SK-N-SH (cell line): ENCODE measurements at places on chromosomes 6 and 20. TPM values are rescaled to one million over a fixed set of nuclear protein-coding genes. Genes with fewer than 3 reads are reported as not detected.
A peak's percentile ranks its signal among the peaks of the same experiment; 100 is the strongest.

Gene KCNK16
- polyA plus RNA-seq = not detected in 2 replicates

Gene OCSTAMP
- polyA plus RNA-seq = not detected in 2 replicates

Gene C6orf47
- polyA plus RNA-seq = 10.3 and 11.5 TPM in 2 replicates

Gene ADGRB3
- polyA plus RNA-seq = 0.12 and 0.18 TPM in 2 replicates

Gene ZBTB46
- 0.11 and 0.15 TPM in 2 replicates for polyA plus RNA-seq

Gene CST4
- not detected in 2 replicates for polyA plus RNA-seq

Gene PRL
- polyA plus RNA-seq = not detected in 2 replicates

Gene PTPRK
- 8.0 and 9.5 TPM in 2 replicates for polyA plus RNA-seq

DNA sequence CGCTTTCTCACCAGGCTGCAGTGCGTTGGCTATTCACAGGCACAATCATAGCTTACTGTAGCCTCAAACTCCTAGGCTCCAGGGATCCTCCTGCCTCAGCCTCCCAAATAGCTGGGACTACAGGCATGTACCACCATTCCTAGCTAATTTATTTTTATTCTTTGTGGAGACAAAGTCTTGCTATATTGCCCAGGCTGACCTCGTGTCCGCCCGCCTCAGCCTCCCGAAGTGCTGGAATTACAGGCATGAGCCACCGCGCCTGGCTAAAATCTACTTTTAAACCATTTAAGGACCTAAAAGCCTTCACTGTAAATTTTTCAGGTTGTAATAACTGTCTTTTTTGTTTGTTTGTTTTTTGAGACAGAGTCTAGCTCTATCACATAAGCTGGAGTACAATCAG is 15.2 kb downstream of the SAMHD1 start:
- H3K27me3 ChIP-seq = no peaks in the 10 kb centered on the region
- no peaks in the 10 kb centered on the region; the same call in 1 of the 2 replicates for H3K4me1 ChIP-seq
- H3K36me3 ChIP-seq = no peaks in the 10 kb centered on the region
- no peak overlapping the region for H3K27ac ChIP-seq
- H3K4me3 ChIP-seq = no peak overlapping the region

DNA sequence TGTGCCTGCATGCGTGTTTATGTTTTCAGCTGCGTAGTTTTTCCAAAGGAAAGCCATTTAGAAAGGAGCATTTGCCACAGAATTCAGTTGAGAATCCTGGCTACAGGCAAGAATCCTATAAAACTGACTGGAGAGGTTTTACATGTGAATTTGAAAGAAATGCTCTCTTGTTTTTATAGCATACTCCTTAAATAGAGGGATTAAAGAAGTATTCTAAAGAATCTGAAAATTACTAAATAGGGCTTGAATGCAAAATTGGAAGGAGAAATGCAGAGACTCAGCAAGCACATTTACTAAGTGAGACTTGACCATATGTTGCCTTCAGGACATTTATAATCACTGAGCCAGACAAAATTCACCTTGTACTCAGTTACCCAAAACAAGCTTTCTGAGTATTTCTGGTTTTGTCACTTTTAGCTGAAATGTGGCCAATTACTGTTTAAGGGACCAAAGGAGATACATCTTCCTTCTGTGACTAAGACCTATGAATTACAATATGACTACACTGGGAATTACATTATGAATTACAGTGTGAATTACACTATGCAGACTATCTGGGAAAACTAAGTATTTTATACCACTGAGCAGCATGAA is 107.4 kb upstream of the ASCC3 start:
- DNase-seq = no peak
- H3K4me3 ChIP-seq = no peak overlapping the region
- H3K27me3 ChIP-seq = no peaks in the 10 kb centered on the region
- H3K36me3 ChIP-seq = no peaks in the 10 kb centered on the region
- no peak overlapping the region for H3K27ac ChIP-seq

DNA sequence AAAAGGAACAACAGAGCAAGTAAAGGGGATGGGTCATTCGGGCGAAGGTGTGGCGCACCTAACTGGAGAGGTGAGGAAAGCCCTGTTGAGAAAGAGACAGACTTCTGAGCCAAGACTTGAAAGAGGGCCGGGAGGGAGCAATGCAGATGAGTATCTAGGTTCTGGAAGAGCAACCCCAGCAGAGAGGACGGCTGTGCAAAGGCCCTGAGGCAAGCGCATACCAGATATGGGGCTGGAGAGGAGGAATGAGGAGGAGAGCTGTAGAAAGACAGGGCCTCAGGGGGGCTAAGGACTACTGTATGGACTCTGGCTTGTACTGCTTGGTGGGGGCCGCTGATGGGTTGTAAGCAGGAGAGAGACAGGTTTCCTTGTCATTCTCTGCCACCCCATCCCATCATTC is 21.9 kb downstream of the TRERF1 start:
- H3K4me3 ChIP-seq = no peak overlapping the region
- H3K4me1 ChIP-seq = peaks cover 8% of the 10 kb centered on the region; the same call in 1 of the 2 replicates
- DNase-seq = no peak
- H3K27ac ChIP-seq = no peak overlapping the region

- peaks cover 24% of the 10 kb centered on the region for H3K36me3 ChIP-seq
- H3K4me1 ChIP-seq = no peaks in the 10 kb centered on the region
- DNase-seq = no peak
- peak overlapping the region; percentile 40; the same call in 1 of the 2 replicates for H3K4me3 ChIP-seq
- no peaks in the 10 kb centered on the region for H3K27me3 ChIP-seq
Observed at GRCh38 chr6:106097411-106098231, 11.5 kb downstream of the PRDM1 start.

DNA sequence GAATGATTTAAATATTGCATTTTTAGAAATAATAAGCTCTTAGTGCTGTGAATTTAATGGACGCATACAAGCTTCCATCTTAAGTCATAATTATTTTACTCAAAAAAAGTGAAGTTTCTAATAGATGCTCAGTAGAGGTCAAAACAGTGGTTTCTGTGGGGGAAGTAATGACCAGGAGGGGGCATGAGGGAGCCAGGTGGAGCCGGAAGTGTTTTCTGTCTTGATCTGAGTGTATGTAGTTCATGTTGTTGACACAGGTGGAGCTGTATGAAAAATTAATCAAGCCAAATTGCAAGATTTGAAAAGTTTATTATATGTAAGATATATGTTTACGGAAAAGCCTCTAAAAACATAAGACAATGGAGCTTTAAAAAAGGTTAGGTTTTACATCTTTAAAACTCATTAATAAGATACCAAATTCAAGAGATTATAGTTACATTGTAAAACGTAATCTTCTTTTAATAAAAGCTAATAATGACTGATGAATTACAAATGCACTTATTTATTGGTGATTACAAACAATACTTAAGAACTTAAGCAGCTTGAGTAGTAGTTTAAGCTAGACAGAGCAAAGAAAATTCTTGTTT is 68.0 kb downstream of the PLAGL1 start:
- peak; percentile 63 for DNase-seq
- H3K36me3 ChIP-seq = no peaks in the 10 kb centered on the region

GRCh38 chr6:143629104-143630080 is 48.4 kb upstream of the PHACTR2 start:
- no peaks in the 10 kb centered on the region for H3K4me1 ChIP-seq
- no peak overlapping the region for H3K4me3 ChIP-seq
- DNase-seq = no peak
- no peaks in the 10 kb centered on the region for H3K36me3 ChIP-seq

GRCh38 chr6:31568537-31568961 is 3.5 kb upstream of the LTA start:
- DNase-seq = no peak
- no peak overlapping the region for H3K27ac ChIP-seq
- no peaks in the 10 kb centered on the region for H3K4me1 ChIP-seq

DNA sequence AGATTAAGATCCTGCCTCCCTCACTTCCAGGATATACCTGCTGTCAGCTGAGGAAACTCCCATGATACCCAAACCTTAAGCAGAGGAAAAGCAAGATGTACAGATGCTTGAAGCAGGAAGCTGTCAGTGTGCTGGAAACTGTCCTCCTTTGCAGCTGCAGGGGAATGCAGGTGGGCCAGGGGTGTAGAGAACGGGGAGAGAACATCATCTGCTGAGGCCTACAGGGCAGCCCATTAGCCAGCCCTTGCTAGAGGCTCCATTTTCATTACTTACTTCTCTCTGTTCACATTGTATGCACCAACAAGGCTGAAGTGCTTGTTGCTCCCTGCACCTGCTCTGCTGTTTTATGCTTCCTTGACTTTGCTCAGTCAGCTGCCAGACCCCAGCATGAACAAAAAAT is 119.1 kb downstream of the PRND start:
- H3K4me1 ChIP-seq = no peaks in the 10 kb centered on the region
- no peaks in the 10 kb centered on the region; the same call in 1 of the 2 replicates for H3K27me3 ChIP-seq
- DNase-seq = no peak
- no peaks in the 10 kb centered on the region for H3K36me3 ChIP-seq
- H3K27ac ChIP-seq = no peak overlapping the region

DNA sequence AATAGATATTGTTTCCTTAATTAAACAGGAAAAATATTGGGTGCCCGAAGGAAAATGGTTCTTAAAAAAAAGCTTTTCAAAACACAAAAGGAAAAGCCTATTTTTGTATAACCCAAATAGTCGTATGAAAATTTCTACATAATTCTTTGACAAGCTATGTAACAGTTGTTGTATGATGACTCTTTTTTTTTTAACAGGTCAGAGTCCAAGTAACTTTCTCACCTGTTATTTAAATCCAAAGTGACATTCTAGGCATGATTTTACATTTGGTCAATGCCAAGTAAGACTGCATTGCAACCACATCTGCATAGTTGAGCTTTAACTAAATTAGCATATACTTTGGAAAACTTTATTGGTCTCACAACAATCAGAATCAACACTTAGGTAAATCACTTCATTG is 24.1 kb downstream of the GSTA2 start:
- no peak overlapping the region for H3K4me3 ChIP-seq
- H3K27me3 ChIP-seq = peaks cover 8% of the 10 kb centered on the region; the same call in 1 of the 2 replicates
- no peaks in the 10 kb centered on the region for H3K4me1 ChIP-seq
- no peak for DNase-seq

DNA sequence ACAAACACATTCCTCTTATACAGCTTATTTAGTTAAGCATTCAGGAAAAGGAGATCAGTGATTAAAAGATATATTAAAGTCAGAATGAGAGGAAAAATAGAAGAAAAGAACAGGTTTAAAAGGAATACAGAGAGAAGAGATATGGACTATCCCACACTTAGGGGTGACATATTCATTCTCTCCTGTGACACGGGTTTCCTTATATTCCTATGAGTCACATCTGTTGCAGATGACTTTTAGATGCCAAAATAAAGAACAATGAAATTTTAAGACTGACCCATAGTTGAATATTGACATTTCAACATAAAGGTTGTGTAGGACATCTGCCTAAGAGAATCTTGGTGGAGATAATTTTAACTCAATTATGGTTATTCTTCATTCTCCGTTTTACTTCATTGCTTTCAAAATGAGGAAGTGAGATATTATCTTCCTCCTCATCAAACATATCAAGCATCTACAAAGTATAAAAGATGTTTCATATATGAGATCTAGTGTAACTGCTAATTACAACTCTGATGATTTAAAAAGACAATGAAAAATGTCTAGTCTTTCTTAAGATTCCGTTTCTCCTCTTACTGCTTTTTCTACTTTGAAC is 1336.7 kb upstream of the CITED2 start:
- H3K27ac ChIP-seq = no peak overlapping the region
- H3K27me3 ChIP-seq = no peaks in the 10 kb centered on the region
- H3K4me1 ChIP-seq = no peaks in the 10 kb centered on the region
- H3K36me3 ChIP-seq = no peaks in the 10 kb centered on the region

DNA sequence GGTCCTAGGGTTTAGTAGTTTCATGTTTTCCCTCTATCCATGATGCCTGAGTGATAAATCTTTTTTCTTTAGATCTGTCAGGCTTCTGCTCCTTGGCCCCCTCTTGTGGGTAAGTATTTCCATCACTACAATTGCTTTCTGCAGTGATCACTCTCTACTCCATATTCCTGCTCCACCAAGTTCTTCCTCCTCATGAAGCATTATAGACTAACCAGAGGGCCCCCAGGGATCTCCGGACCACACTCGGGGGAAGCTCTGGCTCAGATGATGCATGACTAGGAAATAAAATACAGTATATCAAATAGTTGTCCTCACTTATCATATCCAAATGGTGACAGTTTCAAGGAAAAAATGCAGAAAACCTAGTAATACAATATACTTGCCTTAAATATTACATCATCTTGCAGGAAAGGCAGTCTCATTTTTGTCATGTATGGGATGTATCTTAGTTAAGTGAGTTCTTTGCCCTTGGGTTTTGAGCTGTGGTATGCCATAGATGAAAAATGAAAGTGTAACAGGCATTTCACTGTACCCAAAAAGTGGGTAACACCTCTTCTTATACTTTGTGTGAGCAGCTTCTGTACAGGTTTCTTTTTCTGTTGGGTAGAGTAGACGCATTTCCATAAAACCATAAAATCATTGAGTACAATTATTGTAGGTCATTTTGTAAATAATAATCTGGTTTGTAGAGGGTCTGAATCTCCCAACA is 200.9 kb upstream of the EYA4 start:
- H3K27ac ChIP-seq = no peak overlapping the region
- H3K4me1 ChIP-seq = no peaks in the 10 kb centered on the region
- H3K4me3 ChIP-seq = no peak overlapping the region
- H3K27me3 ChIP-seq = no peaks in the 10 kb centered on the region

DNA sequence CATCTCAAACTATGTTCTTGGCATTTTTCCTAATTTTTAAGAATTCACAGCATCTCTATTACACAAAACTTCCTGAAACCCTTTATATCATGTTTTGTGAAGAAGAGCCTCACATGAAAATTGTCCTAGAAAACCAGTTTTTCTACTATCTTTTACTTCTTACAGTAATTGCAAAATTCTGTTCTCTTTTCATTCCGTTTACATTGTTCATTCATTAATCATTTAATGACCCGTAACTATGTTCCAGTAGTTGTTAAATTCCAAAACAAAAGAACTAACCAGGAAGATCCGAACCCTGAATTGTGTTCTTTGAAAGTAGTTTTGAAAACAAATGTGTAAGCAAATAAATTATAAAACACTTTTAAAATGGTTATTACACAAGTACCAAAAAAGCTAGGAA is 597.0 kb downstream of the EYS start:
- no peaks in the 10 kb centered on the region for H3K27me3 ChIP-seq
- H3K27ac ChIP-seq = no peak overlapping the region
- no peaks in the 10 kb centered on the region; the same call in 1 of the 2 replicates for H3K4me1 ChIP-seq
- DNase-seq = no peak

- peaks cover 35% of the 10 kb centered on the region; the same call in 1 of the 2 replicates for H3K4me1 ChIP-seq
- no peaks in the 10 kb centered on the region for H3K27me3 ChIP-seq
- no peak for DNase-seq
- peak overlapping the region; percentile 88 for H3K27ac ChIP-seq
- peak overlapping the region; percentile 79 for H3K4me3 ChIP-seq
- peaks cover 19% of the 10 kb centered on the region for H3K36me3 ChIP-seq
Observed at GRCh38 chr6:33320315-33321181, 3.0 kb upstream of the ZBTB22 start.

- H3K36me3 ChIP-seq = no peaks in the 10 kb centered on the region
- no peak overlapping the region for H3K4me3 ChIP-seq
- no peak overlapping the region for H3K27ac ChIP-seq
Observed at GRCh38 chr20:51096582-51097267, 73.8 kb upstream of the KCNG1 start.

- no peak for DNase-seq
- H3K4me1 ChIP-seq = no peaks in the 10 kb centered on the region
- no peaks in the 10 kb centered on the region for H3K27me3 ChIP-seq
- H3K4me3 ChIP-seq = no peak overlapping the region
Observed at GRCh38 chr6:103720393-103720792, 1139.3 kb downstream of the HACE1 start.
